ENCODE measurements at places on chromosomes 7 and 10.

GRCh38 chr10:33365871-33366411 lies 31.5 kb upstream of the NRP1 start:
- DNase-seq = peak; percentile 24

GRCh38 chr10:73838827-73839226 lies 27.4 kb upstream of the NDST2 start:
- DNase-seq = no peak

DNA sequence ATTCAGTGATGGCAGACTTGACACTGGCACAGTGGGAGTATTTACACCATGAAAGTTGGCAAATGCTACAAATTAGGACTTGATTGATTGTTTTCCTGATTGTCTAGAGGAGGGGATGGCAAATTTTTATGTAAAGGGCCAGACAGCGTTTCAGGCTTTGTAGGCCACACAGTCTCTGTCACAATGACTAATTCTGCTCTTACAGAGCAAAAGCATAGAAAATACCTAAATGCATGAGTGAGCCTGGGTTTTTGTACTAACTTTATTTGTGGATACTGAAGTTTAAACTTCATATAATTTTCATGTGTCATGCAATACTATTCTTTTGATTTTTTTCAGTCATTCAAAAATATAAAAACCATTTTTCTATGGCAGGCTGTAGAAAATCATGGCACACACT lies 9.0 kb upstream of the ARMS2 start:
- DNase-seq = no peak

DNA sequence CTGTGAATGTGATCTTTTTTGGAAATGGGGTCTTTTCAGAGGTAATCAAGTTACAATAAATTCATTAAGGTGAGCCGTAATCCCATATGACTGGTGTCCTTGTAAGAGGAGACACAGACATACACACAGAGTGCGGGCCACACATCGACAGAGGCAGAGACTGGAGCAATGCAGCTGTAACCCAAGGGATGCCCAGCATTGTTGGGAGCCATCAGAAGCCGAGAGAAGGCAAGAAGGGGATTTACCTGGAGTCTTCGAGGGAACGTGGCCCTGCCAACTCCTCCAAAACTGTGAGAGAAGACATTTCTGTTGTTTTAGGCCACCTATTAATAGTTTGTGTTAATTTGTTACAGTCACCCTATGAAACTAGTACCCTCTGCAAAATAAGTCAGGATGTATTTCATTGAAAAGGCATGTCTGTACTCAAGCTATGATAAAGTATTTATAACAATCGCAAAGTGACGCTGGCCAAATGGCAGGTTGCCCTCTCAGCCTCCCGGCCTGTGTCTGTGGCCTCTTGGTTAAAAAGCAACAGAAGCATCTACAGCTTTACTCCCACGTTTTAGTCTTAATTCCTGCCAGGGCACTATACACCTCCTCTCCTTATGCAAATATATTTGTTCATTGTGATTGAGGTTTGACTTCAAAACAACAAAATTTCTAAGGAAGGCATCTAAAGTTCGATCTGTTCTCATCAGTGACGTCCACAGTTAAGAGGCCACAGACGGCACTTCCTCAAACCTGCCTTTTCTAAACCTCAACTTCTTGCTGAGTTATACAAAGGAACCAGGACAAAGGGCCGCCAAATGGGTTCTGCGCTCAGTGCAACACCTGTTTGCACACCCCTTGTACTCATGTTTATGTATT lies 46.8 kb downstream of the HIPK2 start:
- DNase-seq = no peak

- DNase-seq = no peak
These were observed 646 bp downstream of the SGCE start for GRCh38 chr7:94655126-94655847.

GRCh38 chr10:51386248-51386885 lies 312.1 kb downstream of the PRKG1 start:
- DNase-seq = no peak

DNA sequence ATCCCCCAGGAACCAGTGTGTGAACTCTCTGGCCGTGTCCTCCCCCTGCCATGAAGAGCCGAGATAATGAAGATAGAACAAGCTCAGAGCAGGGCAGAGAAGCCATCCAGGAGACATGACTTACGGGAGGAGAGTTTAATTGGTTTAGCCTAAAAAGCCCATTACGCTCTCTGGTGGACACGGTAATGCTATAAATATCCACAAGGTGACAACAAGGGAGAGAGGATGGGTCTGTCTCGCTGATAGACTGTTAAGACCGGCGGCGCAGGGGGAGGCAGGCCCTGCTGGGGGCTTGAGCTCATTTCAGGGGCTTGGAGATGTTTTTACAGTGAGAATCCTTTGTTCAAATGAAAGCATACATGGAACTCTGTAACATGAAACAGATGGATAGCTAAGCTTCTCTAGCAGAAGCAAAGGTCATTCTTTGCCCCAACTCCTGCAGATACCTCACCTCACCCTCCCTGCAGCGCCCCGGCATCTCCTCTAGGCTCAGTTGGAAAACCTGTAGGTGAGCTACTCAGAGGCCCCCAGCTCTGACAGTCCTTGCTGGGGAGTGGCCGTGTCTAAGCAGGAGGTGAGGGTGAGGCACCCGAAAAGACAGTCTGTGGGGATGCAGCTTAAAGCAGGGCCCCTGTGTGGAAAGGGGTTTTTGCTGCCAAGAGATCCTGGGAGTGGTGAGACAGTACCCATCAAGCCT lies 40.8 kb upstream of the LOXL4 start:
- DNase-seq = no peak

GRCh38 chr10:121444520-121445165 lies 153.6 kb downstream of the FGFR2 start:
- DNase-seq = no peak

GRCh38 chr10:59877191-59877671 lies 29.1 kb downstream of the CCDC6 start:
- DNase-seq = no peak

- no peak for DNase-seq
These were observed 48.8 kb downstream of the ARHGAP22 start for GRCh38 chr10:48556065-48556464.

GRCh38 chr10:19825700-19826099 lies 9.5 kb downstream of the PLXDC2 start:
- DNase-seq = no peak

GRCh38 chr10:2173327-2173726 lies 436.0 kb upstream of the ADARB2 start:
- no peak for DNase-seq

- DNase-seq = no peak
These were observed 228.5 kb downstream of the PTPRN2 start for GRCh38 chr7:158358926-158359645.

DNA sequence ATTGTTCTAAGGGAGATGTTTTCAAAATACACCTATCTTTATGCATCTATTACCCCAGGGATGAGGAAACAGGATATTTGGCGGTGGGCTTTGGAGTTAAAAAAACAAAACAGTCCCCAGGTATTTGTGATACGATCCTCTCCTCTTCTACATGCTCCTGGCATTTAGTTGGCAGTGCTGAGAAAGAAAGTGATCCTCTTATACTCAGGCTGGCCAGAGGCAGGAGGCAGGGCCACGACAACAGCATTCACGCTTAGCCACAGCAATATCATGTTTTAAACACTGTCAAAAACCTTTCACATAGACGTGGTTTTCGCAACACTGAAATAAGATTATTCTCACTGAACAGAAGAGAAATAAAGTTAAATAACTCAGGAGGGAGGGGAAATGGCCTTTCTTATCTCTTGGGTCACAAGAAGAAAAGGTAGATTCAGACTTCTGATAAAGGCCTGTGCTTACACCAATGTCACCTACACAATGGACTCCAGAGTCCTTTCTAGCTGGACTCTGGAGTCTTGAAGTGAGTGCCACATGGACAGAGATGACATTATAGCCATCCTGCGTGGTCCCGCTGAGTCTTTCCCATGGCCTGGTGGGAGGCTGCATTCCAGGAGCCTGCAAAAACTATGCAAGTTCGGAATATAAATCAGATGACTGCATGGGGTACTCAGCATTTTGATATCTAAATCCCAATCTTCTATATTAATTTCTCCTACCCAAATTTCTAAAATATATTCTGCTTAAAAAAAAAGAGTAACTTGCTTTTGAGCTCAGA lies 88.7 kb downstream of the PIP4K2A start:
- DNase-seq = no peak

All from stimulated activated CD4-positive, alpha-beta T cell treated with anti-CD3 and anti-CD28 coated beads, Interleukin-2, amount 100 ng/mL, for 24 hours (primary cell).